ENCODE measurements at places on chromosomes 2 and 18.

DNA sequence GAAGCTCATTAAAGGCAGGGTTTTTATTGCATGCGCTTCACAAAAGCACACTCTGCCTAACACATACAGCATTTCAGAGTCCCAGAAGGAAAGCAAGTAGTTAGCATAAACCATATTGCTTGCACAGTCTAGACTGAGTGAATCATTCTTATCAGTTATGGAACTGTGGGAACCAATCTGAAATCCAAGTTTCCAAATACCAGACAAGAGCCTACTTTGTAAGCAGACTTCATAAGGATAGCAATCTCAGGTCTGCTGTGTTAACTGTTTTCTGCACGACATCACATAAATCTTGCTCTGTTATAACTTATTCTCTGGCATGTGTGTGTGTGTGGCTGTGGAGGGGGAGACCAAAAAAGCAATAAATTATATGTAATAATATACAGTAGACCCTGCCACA lies 608.1 kb upstream of the REG3G start:
- DNase-seq = no peak

DNA sequence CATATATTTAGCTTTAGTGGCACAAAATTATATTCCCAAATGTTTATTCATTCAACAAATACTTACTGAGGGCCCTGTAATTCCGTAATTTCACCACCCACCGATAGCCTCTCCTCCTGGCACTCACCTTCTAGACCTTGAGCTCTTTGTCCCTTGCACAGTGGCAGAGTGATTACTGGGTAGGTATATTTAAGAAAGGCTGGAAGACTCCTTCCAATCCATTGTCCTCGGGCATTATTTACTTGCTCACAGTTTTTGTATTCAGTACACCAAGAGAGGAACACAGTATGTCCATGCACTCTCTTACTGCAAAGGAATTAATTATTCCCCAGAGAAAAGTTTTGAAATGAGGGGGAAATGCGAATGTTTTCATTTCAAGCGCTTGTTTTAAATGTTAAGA lies 1.1 kb upstream of the CDCA7 start:
- DNase-seq = no peak

- no peak for DNase-seq
These were observed 31.7 kb upstream of the ASAP2 start for GRCh38 chr2:9174771-9175437.

DNA sequence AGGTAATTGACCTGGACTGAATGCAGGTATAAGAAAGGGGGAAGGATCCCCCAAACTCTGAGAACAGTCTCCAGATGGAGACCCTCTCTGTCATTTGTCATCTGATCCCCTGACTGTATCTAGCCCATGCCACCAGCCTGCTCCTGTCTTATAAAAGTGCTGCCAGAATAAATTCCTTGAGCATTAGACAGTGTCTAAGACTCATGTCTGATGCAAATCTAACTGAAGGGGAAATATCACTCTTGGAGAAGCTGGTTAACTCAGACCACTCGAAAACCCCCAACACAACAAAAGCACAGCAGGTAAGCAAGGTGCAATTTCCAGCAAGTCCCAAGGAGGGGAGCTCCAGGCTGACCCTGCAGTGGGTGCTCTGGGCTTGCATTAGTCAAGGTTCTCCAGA lies 40.9 kb upstream of the KDM3A start:
- no peak for DNase-seq

DNA sequence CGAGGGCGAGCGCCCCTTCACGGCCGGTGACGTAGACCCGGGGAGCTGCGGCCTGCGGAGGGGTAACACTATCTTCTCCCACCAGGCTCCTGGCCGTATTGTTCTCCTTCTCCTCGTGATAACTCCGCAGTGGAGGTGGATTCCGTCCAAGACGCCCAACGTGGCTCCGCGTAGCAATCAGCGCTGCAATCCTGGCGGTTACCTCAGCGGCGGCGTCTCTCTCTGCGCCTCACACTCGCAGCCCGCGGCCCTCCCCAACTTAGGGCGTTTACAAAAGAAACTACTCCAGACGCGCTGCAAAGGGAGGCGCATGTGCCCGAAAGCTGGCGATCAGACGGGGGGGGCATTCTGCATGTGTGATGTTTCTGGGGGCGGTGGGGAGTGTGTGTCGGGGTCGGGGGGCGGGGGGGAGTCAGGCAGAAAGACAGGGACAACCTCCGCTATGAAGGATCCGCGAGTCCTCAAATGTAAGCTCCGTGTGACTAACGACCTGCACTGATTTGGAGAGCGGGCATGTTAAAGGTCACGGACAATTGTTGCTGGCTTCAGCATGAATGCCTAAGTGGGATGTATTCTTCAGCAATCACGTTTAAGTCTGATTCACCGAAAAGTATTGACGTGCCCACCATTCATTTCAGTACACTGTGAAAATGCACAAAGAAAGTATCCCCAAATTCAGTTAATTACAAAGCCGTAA lies 1.3 kb upstream of the ZNF516 start:
- no peak for DNase-seq

DNA sequence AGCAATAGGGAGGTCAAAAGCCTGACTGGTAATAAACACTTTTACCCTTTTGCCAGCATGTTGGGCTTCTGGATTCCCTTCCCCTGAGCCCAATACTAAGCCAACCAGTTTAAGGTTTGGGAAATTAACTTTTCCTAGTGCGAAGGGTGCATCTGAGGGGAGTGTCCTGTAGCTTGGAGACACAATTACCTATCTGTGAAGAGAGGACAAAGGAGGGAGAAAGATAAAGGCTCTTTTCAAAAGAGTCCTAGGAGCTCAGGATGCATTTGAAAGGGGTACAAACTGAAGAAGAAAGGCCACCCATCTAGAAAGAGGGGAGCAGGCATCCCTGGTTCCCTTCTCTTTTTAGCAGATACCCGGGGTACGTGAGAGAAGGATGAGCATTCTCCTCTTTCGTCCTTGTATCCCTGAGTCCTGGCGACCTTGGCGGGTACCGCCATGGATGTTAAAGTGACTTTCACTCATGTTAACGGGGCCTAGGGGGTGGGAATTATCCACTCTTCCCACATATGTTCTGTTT lies 25.1 kb downstream of the C18orf54 start:
- DNase-seq = no peak

DNA sequence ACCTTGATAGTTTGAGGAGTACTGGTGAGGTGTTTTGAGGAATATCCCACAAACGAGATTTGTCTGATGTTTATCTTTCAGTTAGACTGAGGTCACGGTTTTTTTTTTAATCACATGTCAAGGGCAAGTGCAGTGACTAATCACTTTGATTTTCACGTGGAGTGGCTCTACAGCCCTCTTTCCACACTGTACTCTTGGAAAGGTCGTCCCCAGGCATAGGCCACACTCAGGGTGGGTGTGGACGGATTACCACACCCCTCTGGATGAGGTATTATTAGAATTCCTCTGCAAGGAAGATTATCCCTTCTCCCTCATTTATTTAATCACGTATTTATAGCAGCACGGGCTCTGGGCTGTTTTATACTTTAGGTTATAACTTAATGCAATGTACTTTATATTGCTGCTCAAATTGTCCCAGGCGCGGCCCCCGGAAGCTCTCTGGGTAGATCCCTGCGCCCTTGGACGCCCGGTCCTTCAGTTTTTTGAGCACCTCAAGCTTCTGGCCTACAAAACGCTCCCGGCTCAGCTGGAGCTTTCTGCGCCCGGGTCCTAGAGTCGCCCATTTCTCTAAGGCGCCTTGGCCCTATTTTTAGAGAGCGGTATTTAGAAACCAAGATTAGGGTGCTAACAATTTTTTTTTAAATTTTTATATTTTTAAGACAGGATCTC lies 515 bp upstream of the PLEKHB2 start:
- peak; percentile 71 for DNase-seq

GRCh38 chr2:8543383-8544170 lies 138.3 kb upstream of the ID2 start:
- DNase-seq = peak; percentile 96

GRCh38 chr2:217154923-217155322 lies 295.1 kb upstream of the TNP1 start:
- no peak for DNase-seq

- no peak for DNase-seq
These were observed 201.6 kb downstream of the SETBP1 start for GRCh38 chr18:44882163-44882868.

DNA sequence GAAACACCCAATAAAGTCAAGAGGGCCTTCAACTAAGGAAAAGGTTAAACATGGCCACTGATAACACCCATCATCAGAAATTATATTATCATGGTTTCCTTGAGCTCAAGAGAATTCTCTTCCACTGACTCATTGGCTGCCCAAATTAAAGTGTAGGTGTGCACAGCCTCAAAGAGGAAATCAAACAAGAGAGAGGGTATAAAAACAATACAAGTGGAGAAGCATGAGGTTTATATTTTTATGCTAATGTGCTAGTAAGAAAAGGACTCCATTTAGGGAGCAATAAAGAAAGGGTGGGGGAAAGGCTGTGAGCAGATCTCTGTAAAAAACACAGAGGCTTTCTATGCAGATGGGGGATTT lies 168.8 kb upstream of the VRK2 start:
- DNase-seq = no peak

Measured in activated CD4-positive, alpha-beta T cell treated with anti-CD3 and anti-CD28 coated beads, Interleukin-10, Interleukin-2, amounts not matched to agents 100 ng/mL and 50 ng/mL, durations not matched to agents 16 hours and 8 hours (primary cell).